Stimulated activated CD4-positive, alpha-beta T cell treated with anti-CD3 and anti-CD28 coated beads, Interleukin-4, amount 100 ng/mL, for 4 hours (primary cell): ENCODE measurements at places on chromosomes 2 and 18.

DNA sequence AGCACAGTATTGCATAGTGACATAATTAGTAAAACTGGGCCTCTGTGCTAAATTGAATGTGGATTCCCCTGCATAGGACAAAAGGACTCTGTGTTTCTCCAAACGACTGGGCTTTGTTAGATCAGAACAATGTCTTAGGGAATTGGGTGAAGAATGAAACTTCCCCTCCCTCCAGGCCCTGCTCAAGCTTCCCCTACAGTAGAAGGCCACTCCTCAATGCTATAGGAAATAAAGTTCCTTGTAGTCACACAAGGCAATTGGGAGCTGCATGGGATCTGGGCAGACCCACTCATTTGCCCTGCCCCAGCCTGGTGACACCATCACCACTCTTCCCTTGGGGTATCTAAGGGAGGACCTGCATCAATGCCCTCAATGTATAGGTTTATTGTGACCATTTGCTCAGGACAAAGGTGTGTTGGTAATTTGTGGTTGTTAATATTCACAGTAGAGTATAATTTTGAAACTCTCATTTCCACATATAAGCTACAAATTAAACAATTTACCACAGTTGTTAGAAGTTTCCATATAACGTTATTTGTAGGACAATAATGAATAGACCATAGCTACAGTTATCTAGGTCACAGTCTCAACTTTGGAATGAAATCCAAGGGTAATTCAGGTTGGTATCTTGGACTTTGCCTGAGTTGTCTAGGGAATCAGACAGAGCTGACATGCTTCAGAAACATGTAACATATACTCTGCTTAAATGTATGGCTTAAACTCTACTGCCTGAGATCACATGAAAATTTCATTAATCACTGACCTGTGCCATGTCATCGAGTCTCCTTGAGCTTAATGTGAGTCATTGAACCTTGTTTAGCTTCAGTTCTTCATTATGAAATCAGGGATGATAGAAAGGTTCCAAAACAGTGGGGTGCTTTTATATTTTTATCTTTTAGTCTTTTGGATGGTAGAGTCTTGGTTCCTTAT, 64.8 kb upstream of the DARS1 start:
- DNase-seq, result no peak

- no peak for DNase-seq
Measured at GRCh38 chr2:95667480-95667879, 75.7 kb downstream of the TRIM43 start.

DNA sequence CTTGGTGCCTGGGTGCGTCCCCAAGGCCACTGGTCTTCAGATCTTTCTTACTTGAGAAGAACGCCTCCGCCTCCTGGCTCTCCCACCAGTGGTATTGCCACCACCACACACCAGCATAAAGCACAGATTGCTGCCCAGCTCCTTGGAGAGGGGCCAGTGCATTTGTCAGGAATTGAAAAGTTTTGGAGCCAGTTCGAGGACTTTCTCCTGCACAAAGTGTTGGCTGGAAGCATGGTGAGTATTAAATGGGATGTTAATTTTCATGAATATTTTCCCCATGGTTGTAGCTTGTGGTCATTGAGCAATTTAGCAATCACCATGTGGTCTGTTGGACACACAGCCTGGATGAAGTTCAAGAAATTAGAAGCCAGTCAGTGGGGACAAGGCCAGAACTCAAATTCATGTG, 684.6 kb upstream of the FANCL start:
- no peak for DNase-seq

GRCh38 chr2:177320596-177320995, 56.1 kb upstream of the NFE2L2 start:
- DNase-seq, result no peak

- DNase-seq, result no peak
Measured at GRCh38 chr18:67596003-67596402, 79.5 kb upstream of the DSEL start.

DNA sequence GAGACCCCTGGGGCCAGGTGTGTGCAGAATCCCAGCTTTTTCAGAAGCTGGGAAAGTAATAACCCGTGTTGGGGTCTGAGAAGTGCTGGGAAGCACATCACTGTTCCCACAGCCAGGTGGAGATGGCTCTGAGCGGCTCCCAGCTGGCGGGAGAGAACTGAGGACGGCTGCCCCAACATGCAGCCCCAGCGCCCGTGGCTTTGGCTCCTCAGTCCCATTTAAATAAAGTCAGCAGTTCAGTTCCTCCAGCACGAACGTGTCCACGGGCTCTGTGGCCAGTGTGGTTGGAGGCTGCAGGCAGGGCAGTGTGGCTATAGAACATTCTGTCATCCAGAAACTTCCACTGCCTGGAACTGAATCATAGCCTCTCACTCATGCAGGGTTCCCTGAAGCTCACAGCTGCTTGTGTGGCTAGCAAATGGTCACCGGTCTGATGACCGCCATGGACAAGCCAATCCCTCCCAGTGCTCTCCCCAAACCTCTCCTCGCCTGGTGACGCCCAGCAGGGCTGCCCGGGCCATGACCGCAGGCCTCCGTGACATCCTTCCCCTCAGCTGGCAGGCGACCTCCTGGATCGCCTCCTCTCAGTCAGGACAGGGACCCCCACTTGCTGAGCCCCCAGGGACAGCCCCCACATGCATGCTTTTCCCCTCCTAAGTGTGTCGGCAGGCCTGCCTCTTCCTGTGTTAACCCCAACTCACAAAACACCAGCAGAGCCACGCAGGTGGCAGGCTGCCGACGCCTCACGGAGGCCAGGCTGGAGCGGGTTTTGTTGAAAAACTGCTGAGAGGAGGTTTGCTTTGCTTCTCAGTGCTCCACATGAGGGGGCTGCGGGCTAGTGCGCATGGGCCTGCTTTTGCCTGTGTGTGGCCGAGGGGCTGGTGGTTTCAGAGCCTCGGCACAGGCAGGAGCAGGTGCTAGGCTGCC, 1.3 kb downstream of the RTP5 start:
- no peak for DNase-seq
